ENCODE measurements at places on chromosomes 7 and 10.

DNA sequence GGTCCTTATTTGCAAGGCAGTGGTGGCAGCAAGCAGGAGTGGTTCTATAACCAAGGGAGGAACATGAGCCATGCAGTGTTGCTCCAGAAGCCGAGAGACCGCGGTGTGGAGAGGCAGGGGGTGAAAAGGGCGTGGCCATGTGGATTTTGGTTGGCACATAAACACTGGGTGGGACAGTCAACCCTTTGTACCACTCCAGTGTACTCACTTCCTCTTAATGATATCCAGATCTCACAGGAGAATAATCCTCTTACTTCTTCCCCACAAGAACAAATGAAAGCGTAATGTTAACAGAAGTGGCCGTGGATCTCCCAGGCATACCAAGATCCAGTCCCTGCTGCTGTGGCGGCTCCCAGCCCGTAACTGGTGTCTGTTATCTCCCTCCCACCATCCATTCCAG, 42.4 kb downstream of the XRCC2 start:
- no peak for DNase-seq

- no peak for DNase-seq
Measured at GRCh38 chr10:26213157-26213800, 3.3 kb upstream of the GAD2 start.

DNA sequence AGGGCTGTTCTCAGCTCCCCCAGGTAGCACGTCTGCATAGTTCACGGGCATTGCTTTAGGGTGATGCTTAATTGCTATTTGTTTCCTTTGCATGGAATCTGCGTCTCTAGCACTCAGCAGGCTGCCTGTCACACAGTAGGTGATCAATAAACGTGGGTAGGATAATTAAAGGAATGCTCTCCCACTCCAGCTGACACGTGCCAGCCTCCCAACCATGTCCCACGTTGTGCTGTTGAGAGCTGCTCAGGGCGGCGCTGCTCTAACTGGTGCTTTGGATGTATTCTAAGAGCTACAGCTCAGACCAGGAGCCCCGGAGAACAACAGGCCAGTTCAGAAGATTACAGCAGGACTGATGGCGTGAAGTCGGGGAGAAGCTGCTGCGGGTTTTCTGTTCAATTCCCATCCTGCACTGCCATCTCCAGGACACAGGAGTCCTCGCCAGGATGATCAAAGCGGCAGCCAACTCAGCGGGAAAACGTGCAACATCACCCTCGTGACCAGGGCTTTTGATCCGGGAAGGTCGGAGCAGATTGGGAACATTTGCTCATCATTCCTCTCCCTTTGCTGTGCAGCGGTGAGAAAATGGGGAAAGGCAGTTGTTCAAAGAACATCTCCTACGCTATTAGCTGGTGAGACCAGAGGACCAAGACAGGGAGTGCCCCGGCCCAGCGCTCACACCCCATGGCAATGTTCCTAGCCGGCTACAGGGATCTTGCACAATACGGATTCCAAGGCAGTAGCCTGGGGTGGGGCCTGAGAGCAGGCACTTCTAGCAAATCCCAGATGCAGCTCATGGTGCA, 50.5 kb upstream of the FOXK1 start:
- DNase-seq, result peak; percentile 27

DNA sequence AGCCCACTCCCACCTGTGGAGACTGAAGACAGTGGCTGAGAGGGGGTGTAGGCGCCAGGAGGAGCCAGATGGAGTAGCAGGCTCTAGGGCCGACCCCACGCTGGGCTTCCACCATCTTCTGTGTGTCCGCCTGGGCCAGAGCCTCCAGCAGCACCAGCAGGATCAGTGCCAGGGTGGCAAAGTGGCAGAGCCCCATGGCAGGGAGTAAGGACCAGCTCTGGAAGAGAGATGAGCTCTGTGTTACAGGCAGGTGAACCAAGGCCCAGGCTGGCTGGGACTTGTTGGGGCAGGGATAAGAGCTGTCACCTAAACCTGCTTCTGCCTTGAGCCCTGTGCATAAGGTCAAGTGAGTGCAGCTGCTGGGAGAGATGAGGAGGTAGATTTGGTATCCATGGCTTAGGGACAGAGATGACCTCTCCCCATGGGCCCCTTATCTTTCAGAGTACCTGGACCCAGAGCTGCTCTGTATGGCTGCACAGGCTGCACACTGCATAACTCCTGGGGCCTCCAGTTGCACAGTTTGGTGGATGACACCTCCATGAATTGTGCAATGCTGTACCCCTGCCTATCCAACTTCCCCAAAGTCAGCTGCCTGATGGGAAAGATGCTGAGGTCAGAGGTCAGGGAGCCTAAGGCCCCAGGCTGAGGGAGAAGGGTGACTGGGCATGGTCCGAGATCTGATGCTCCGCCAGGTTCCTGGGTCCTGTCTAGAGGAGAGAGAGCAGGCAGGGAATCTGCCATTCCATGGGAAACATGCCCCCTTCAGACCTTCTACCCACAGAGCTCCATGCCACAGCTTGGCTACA, 7.4 kb upstream of the SAMD8 start:
- DNase-seq, result no peak

- DNase-seq, result no peak
Measured at GRCh38 chr10:6362879-6363278, 160.1 kb downstream of the PFKFB3 start.

Measured in NCI-H524 treated with DMSO at 0.1 percent for 48 hours (cell line).